ENCODE measurements at places on chromosomes 4 and X. TPM values are rescaled to one million over a fixed set of nuclear protein-coding genes. Genes with fewer than 3 reads are reported as not detected.

DNA sequence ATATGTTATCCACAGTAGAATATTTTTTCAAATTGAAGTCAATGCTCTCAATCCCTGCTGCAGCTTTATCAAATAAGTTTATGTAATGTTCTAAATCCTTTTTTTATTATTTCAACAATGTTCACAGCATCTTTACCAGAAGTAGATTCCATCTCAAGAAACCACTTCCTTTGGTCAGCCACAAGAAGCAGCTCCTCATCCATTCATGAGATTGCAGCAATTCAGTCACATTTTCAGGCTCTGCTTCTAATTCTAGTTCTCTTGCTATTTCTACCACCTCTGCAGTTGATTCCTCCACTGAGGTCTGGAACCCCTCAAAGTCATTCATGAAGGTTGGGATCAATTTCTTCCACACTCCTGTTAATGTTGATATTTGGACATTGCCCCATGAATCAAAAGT, 2301.3 kb upstream of the TENM3 start:
- H3K27ac ChIP-seq: no peak overlapping the region
- no peaks in the 10 kb centered on the region for H3K36me3 ChIP-seq
- H3K27me3 ChIP-seq: no peaks in the 10 kb centered on the region
- no peaks in the 10 kb centered on the region for H3K4me1 ChIP-seq

DNA sequence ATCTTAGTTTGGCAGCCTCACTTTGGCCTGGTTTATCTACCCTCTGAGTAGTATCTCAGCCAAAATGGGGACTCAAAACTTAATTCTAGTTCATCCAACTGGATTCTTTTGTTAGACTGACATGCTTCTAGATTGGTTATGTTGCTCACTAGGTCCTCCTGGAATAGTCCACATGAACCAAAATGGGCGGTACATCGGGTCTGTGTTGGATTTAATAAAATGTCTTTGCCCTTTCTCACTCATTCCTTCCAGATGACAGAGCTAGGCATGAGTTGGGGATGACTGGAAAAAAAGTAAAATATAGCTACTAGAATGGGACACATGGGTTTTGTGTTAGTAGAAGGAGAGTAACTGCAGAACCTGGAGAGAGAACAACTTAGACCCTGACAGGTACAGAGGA, 247.9 kb downstream of the CCSER1 start:
- H3K27ac ChIP-seq: no peak overlapping the region
- H3K4me1 ChIP-seq: no peaks in the 10 kb centered on the region
- H3K36me3 ChIP-seq: no peaks in the 10 kb centered on the region
- H3K27me3 ChIP-seq: no peaks in the 10 kb centered on the region
- no peak for DNase-seq

DNA sequence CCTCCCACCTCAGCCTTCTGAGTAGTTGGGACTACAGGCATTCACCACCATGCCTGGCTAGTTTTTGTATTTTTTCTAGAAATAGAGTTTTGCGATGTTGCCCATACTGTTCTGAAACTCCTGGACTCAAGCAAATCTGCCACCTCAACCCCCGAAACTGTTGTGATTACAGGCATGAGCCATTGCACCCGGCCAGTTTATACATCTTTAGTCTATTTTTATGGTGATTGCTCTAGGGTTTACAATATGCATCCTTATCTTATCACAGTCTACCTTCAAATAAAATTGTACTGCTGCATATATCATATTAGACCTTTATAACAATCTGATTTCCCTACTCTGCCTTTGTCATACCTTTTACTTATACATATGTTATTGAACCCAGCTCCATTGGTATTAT, 56.9 kb downstream of the SOWAHB start:
- H3K4me1 ChIP-seq: no peaks in the 10 kb centered on the region
- H3K27ac ChIP-seq: no peak overlapping the region
- H3K36me3 ChIP-seq: no peaks in the 10 kb centered on the region
- no peak overlapping the region for H3K4me3 ChIP-seq

- H3K36me3 ChIP-seq: no peaks in the 10 kb centered on the region
- no peak for DNase-seq
- H3K4me3 ChIP-seq: no peak overlapping the region
- no peaks in the 10 kb centered on the region for H3K27me3 ChIP-seq
- H3K4me1 ChIP-seq: no peaks in the 10 kb centered on the region
Measured at GRCh38 chr4:8131210-8131609, 27.4 kb downstream of the ABLIM2 start.

The APELA gene
- not detected for total RNA-seq

The PDLIM3 gene
- total RNA-seq: 32.9 TPM
